ENCODE measurements at places on chromosomes 6 and 20. TPM values are rescaled to one million over a fixed set of nuclear protein-coding genes. Genes with fewer than 3 reads are reported as not detected.
A peak's percentile ranks its signal among the peaks of the same experiment; 100 is the strongest.

The GTF3C6 gene
- 64.9 TPM for total RNA-seq

The PLAGL1 gene
- total RNA-seq: 90.3 TPM

The SLC22A1 gene
- total RNA-seq: 1.0 TPM

The NFATC2 gene
- total RNA-seq: 0.89 TPM

The EDN3 gene
- total RNA-seq: not detected

The COL12A1 gene
- 2,335 TPM for total RNA-seq

The FAM209B gene
- total RNA-seq: 0.55 TPM

The SULF2 gene
- 40.4 TPM for total RNA-seq

The KIF6 gene
- 1.8 TPM for total RNA-seq

The WFDC5 gene
- total RNA-seq: not detected

The WFDC6 gene
- not detected for total RNA-seq

The EYA2 gene
- not detected for total RNA-seq

The GGTLC1 gene
- total RNA-seq: not detected

- H3K27ac ChIP-seq: no peak overlapping the region
- no peaks in the 10 kb centered on the region for H3K36me3 ChIP-seq
- H3K4me3 ChIP-seq: no peak overlapping the region
- H3K27me3 ChIP-seq: no peaks in the 10 kb centered on the region
Observed at GRCh38 chr6:38215651-38216311, 396.3 kb downstream of the ZFAND3 start.

DNA sequence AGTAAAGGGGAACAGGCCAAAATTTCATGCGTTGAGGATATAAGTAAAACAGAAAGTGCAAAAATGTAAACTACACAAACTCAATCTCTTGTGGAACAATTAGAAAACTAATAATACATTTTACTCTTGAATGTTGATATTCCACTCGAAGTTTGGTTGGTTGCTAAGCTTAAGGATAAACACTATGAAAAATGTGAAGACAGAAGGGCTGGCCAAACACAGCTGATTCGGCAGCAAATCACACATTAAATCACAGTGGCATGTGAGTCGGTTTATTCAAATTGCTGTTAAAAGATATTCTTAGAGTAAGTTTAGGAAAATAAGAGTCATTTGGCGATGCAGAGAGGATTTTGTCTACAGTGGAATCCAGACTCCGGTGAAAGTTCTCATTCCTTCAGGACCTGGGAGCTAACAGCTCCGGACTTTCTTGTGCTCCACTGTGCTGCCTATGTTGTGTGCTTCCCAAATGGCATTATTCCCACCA is 1.4 kb upstream of the EPM2A start:
- no peaks in the 10 kb centered on the region for H3K36me3 ChIP-seq
- DNase-seq: no peak
- H3K27ac ChIP-seq: peak overlapping the region; percentile 100
- H3K4me3 ChIP-seq: peak overlapping the region; percentile 97
- H3K4me1 ChIP-seq: peaks cover 21% of the 10 kb centered on the region
- no peaks in the 10 kb centered on the region for H3K27me3 ChIP-seq

- H3K27ac ChIP-seq: peak overlapping the region; percentile 89
- peaks cover 17% of the 10 kb centered on the region for H3K27me3 ChIP-seq
- no peak for DNase-seq
Observed at GRCh38 chr6:79269877-79270276, 35.4 kb upstream of the HMGN3 start.

DNA sequence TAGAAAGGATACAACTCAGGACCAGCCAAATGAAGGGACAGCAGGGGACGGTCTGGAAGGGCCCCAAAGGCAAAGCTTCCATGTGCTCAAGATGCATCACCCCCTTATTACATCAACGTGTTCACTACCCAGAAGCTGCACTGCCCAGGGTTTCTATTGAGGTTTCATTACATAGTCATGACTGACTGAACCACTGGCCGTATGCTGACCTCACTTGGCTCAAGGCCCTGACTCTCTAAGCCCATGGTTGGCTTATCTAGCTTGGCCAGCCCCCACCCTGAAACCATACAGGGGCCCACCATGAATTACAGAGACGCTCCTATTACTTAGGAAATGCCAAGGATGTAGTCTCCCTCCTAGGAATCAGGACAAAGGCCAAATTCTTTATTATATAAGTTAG is 179.4 kb downstream of the FOXC1 start:
- H3K27me3 ChIP-seq: no peaks in the 10 kb centered on the region
- no peak for DNase-seq
- H3K4me3 ChIP-seq: no peak overlapping the region
- no peaks in the 10 kb centered on the region for H3K36me3 ChIP-seq
- H3K27ac ChIP-seq: no peak overlapping the region
- peaks cover 6% of the 10 kb centered on the region for H3K4me1 ChIP-seq

GRCh38 chr6:128964233-128964755 is 81.4 kb downstream of the LAMA2 start:
- no peak overlapping the region for H3K4me3 ChIP-seq
- peaks cover 7% of the 10 kb centered on the region for H3K27me3 ChIP-seq
- H3K36me3 ChIP-seq: no peaks in the 10 kb centered on the region

- no peaks in the 10 kb centered on the region for H3K4me1 ChIP-seq
- H3K36me3 ChIP-seq: no peaks in the 10 kb centered on the region
- H3K4me3 ChIP-seq: no peak overlapping the region
- no peak overlapping the region for H3K27ac ChIP-seq
Observed at GRCh38 chr20:19375395-19375794, 163.0 kb downstream of the SLC24A3 start.

DNA sequence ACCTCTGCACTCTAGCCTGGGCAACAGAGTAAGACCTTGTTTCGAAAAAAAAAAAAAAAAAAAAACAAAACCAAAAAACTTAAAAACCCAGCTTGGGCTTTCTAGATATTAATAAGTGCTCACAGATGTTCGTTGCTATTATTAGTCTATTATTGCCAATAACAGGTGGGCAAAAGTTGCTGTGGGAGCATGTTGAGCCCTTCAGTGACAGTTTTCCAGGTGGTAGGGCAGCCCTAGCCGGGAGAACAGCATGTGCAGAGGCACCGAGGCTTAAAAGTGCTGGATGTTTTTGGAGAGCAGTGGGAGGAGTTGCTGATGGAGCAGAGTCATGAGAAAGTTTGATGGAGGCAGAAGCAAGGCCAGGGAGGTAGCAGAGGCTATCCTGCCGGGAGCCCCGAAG is 4.4 kb downstream of the PPP1R16B start:
- DNase-seq: no peak
- H3K27ac ChIP-seq: no peak overlapping the region
- H3K36me3 ChIP-seq: no peaks in the 10 kb centered on the region
- H3K27me3 ChIP-seq: peaks cover 52% of the 10 kb centered on the region

GRCh38 chr6:132130626-132131298 is 179.6 kb upstream of the CCN2 start:
- peaks cover 41% of the 10 kb centered on the region for H3K4me1 ChIP-seq
- no peaks in the 10 kb centered on the region for H3K27me3 ChIP-seq
- H3K36me3 ChIP-seq: peaks cover 5% of the 10 kb centered on the region
- no peak overlapping the region for H3K4me3 ChIP-seq
- peak overlapping the region; percentile 89 for H3K27ac ChIP-seq
- DNase-seq: no peak

DNA sequence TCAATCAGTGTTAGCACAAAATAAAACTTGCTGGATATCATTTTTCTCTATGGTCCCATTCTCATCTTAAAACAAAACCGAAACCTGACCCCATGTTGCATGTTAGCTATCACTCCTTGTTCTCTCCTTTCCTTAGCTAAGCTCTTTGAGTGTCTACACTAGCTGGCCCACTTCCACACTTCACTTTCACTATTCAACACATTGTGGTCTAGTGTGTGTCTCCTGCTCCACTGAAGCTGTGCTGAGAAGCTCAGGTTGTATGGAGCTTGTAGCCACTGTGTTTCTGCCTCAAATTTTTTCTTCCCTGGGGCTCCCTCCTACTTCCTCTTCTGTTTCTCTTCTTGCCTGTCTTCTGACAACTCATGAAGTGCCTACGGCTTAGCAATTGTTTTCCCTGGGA is 223.0 kb downstream of the NKAIN2 start:
- H3K4me3 ChIP-seq: no peak overlapping the region
- H3K27me3 ChIP-seq: no peaks in the 10 kb centered on the region
- H3K36me3 ChIP-seq: no peaks in the 10 kb centered on the region

- H3K27ac ChIP-seq: no peak overlapping the region
- peaks cover 8% of the 10 kb centered on the region for H3K27me3 ChIP-seq
- no peaks in the 10 kb centered on the region for H3K36me3 ChIP-seq
- peaks cover 8% of the 10 kb centered on the region for H3K4me1 ChIP-seq
- H3K4me3 ChIP-seq: no peak overlapping the region
- DNase-seq: no peak
Observed at GRCh38 chr20:51426718-51427650, 115.5 kb downstream of the NFATC2 start.

- peaks cover 29% of the 10 kb centered on the region for H3K27me3 ChIP-seq
- H3K4me3 ChIP-seq: no peak overlapping the region
- H3K36me3 ChIP-seq: no peaks in the 10 kb centered on the region
- no peak for DNase-seq
Observed at GRCh38 chr20:57215826-57216471, 50.5 kb downstream of the BMP7 start.

GRCh38 chr6:83199863-83200225 is 6.7 kb downstream of the RWDD2A start:
- peaks cover 28% of the 10 kb centered on the region for H3K4me1 ChIP-seq
- peak overlapping the region; percentile 52 for H3K27ac ChIP-seq
- H3K36me3 ChIP-seq: peaks cover 10% of the 10 kb centered on the region
- H3K27me3 ChIP-seq: no peaks in the 10 kb centered on the region
- H3K4me3 ChIP-seq: no peak overlapping the region

GRCh38 chr6:131519670-131520436 is 53.2 kb upstream of the ARG1 start:
- no peak for DNase-seq
- H3K27me3 ChIP-seq: peaks cover 23% of the 10 kb centered on the region
- H3K4me1 ChIP-seq: no peaks in the 10 kb centered on the region
- H3K36me3 ChIP-seq: no peaks in the 10 kb centered on the region
- no peak overlapping the region for H3K27ac ChIP-seq

DNA sequence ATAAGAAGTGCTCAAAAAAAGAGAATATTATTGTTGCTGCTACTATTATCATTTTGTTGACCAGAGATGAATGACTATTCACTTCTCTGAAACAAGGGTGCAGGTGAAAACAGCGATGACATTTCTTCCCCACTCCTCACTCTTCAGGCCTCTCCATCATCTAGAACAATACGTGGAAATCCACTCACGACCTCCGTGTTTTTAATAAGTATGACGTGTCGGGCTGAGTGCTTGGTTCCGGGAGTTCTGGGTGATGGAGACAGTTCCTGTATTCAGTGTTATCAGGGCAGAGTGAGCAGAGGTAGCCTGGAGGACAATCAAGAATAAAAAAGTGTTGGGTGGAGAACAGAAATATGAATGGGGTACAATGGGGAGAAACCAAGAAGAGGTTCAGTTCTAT is 130.0 kb upstream of the ZNF217 start:
- no peaks in the 10 kb centered on the region for H3K36me3 ChIP-seq
- H3K4me3 ChIP-seq: no peak overlapping the region

DNA sequence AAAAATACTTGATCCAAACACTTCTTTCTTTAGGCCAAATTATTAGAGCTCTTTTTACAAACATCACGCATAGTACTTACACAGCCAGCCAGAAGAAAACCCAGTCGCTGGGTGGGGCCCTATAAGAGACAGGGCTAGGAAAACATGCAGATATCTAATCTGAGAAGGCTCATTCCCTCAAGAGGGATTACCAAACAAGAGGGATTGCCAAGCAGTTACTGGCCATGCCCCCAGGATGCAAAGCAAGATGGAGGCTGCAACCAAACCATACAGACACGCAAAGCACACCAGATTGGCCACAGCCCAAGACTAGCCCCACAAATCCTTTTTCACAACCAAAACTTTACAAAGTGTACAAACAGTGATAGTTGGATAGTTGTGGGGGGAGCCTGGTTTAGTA is 1235.4 kb upstream of the GJE1 start:
- no peak for DNase-seq
- no peak overlapping the region for H3K4me3 ChIP-seq
- no peak overlapping the region for H3K27ac ChIP-seq
- H3K4me1 ChIP-seq: no peaks in the 10 kb centered on the region

DNA sequence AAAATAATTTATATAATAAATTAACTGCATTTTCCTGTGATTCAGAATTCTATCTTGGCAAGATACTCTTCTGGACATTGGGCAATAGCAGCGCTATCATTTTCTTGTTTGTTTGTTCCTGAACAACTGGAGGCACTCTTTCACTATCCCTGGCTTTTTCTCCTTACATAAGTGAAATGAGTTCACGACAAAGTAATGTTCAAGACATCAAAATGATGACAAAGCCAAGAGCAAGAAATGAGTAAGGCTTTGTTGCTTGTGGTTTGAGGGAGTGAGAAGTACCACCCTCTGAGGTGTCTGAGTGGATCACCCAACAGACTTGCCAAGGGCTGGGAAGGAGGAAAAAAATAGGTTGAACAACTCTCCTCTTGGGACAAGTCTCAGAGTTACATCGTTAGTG is 466.6 kb upstream of the JAG1 start:
- no peak for DNase-seq
- H3K4me3 ChIP-seq: no peak overlapping the region
- H3K27me3 ChIP-seq: no peaks in the 10 kb centered on the region
- peak overlapping the region; percentile 86 for H3K27ac ChIP-seq

DNA sequence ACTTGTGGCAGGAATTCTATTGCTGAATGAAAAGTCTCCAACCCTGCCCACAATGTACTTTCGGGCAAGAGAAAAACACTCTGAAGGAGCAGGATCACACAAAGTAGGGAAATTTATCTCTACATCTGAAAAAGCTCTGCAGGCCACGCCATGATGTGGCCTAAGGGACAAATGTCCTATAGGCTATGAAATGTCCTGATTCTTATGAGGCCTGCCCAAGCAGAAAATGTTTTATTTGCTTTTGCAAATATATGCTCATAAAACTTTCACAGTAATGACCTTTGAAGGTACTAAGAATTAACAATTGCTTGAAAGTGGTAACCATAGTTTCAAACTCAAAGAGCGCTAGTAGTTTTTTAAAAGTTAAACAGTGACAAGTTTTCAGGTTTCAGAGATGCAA is 31.0 kb downstream of the SYCP2 start:
- no peaks in the 10 kb centered on the region for H3K4me1 ChIP-seq
- no peaks in the 10 kb centered on the region for H3K36me3 ChIP-seq
- H3K27ac ChIP-seq: no peak overlapping the region
- no peak for DNase-seq

GRCh38 chr20:25289886-25290597 is 42.2 kb downstream of the PYGB start:
- no peak for DNase-seq
- H3K4me1 ChIP-seq: peaks cover 9% of the 10 kb centered on the region
- H3K27ac ChIP-seq: peak overlapping the region; percentile 37
- no peaks in the 10 kb centered on the region for H3K27me3 ChIP-seq
- H3K36me3 ChIP-seq: peaks cover 46% of the 10 kb centered on the region

DNA sequence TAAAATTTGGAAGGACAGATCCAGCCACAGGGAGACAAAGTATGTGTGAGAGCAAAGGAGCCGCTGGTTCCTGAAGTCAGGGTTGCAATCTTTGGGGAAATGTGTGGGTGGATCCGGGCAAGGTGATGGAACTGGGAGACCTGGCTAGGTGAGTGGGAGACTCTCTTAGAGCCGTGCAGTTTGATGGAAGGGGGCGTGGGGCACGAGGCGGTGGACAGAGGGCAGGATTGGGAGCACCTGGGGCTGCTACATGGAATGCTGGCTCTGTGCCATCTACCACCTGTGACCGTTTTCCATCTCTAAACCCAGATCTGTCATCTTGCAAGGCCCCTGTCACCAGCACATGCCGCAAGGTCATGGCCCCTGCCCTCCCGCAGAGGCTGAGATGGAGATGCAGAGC is 268.4 kb downstream of the SMOC2 start:
- H3K36me3 ChIP-seq: no peaks in the 10 kb centered on the region
- H3K27ac ChIP-seq: no peak overlapping the region
- peak; percentile 67 for DNase-seq
- peaks cover 7% of the 10 kb centered on the region for H3K27me3 ChIP-seq

- no peak for DNase-seq
- H3K4me3 ChIP-seq: no peak overlapping the region
- peaks cover 54% of the 10 kb centered on the region for H3K36me3 ChIP-seq
- H3K4me1 ChIP-seq: peaks cover 39% of the 10 kb centered on the region
- H3K27me3 ChIP-seq: no peaks in the 10 kb centered on the region
Observed at GRCh38 chr6:146550911-146551310, 7.3 kb downstream of the RAB32 start.
